GM13976 (cell line): ENCODE measurements at places on chromosomes 7 and 10.

GRCh38 chr7:23093111-23093510 lies 12.5 kb upstream of the KLHL7 start:
- no peak for DNase-seq

DNA sequence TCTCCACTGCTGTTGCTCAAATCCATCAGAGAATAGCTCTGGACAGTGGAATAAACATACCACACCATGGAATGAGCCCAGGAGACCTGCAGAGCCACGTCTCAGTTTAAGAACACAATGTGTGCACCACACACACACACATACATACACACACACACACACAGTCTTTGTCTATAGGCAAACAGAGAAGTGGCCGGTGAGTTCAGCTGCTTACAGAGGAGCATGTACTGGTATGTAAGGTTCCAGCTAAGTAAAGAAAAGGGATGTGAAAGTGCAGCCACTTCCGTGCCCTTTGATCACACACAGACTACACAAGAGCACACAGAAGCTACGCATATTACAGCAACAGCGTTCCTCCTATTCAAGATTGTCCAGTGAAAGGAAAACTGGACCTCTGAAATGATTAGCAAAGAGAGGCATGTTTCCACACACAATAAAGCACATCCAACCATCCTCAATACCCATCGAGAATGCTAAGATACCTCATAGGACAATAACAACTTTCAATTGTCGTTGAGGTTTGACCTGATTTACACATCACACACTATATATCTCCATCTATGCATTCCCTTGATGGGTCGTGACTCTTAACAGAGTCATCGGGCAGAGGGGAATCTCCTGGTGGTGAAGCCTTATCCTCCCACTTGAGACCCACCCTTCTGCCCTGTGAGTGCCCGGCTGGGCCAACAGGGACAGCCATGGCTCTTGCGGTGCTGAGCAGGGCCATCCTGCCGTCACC lies 23.6 kb downstream of the SLC35B4 start:
- peak; percentile 80 for DNase-seq

GRCh38 chr10:113515161-113515560 lies 37.7 kb upstream of the HABP2 start:
- DNase-seq, result no peak

- DNase-seq, result no peak
Observed at GRCh38 chr7:137328373-137329120, 15.0 kb downstream of the PTN start.

GRCh38 chr10:80090121-80090520 lies 11.7 kb downstream of the TMEM254 start:
- no peak for DNase-seq

GRCh38 chr10:132776186-132776585 lies 9.8 kb downstream of the NKX6-2 start:
- no peak for DNase-seq
